ENCODE measurements at places on chromosomes 5 and 9. TPM values are rescaled to one million over a fixed set of nuclear protein-coding genes. Genes with fewer than 3 reads are reported as not detected.

DNA sequence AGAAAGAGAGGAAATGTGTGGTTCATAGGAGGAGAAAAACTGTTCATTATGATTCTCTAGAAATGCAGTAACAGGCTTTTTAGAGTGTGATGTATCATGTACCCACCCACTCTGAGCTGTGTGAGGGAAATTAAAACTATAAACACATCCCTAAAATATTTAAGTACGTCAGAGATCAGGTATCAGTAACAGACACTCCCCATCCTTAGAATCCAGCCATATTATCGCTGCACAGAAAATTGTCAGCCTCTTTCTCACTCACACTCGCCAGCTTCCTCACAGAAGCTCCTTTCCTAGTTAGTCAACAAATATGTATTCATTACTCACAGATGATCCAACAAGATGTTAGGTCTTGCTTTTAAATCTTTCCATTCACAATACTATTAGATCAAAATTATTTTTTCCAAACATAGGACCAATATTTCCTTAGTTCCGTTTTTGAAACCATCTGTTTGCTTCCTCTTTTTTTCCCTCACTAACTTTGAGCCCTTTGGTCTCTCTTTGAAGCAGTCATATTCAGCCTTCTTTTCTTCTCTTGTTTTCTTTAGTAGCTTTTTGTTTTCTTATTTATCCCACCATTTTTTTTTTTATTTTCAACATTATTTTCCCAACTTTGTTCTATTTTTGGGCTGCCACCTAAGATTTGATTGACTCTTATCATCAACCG is 13.6 kb upstream of the MAST4 start:
- DNase-seq = no peak

GRCh38 chr5:170643591-170643990 is 139.8 kb downstream of the KCNIP1 start:
- no peak for DNase-seq

The TUBB4B gene
- total RNA-seq = 237 TPM

The HCN1 gene
- not detected for total RNA-seq

The IFNE gene
- 1.8 TPM for total RNA-seq

The TARS1 gene
- total RNA-seq = 219 TPM

DNA sequence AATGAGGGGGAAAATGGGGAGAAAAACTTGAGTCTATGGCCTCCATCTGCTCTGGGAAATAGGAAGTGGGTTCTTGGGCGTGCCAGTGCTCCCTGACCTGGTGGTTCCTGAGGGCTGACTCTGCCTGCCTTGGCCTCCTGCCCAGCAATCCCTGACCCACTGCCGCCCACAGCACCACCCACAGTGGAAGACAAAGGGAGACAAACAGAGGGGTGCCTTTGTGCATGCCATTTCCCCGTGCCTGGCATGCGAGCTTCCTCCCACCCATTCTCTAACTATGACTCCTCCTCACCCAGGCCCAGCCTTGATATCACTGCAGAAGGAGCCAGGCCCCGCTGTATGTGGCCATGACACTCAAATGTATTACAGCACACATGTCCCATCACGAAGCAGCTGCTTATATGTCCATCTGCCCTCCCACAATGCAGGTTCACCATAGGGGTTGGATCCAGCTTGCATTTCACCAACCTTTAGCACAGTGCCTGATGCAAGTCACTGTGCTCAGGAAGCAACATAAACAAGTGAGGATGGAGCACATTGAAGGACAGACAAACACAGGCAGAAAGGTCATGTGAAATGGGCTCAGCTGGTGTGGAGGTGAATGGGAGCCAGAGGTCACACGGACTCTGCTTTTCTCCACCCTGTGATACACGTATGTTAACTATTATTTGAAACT is 84.4 kb downstream of the ADRB2 start:
- DNase-seq = peak; percentile 64

DNA sequence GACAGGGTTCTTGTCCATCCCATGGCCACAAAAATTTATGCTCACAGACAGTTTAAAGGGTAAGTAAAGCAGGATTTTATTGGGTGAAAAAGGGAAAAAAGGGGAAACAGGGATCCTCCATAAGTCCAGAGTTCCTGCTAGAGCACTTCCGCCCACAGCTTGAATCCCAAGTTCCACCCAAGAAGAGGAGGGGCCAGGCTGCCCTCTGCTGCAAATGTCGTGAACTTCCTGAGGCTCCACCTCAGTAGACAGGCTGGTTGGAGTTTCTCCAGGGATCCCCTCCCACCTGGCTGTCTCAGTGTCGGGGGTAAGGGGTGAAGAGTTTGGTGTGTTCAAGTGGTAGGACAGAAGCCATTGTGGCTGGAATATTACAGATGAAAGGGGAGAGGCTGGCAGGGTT is 275.0 kb upstream of the SGCD start:
- no peak for DNase-seq

The FREM1 gene
- total RNA-seq = not detected

DNA sequence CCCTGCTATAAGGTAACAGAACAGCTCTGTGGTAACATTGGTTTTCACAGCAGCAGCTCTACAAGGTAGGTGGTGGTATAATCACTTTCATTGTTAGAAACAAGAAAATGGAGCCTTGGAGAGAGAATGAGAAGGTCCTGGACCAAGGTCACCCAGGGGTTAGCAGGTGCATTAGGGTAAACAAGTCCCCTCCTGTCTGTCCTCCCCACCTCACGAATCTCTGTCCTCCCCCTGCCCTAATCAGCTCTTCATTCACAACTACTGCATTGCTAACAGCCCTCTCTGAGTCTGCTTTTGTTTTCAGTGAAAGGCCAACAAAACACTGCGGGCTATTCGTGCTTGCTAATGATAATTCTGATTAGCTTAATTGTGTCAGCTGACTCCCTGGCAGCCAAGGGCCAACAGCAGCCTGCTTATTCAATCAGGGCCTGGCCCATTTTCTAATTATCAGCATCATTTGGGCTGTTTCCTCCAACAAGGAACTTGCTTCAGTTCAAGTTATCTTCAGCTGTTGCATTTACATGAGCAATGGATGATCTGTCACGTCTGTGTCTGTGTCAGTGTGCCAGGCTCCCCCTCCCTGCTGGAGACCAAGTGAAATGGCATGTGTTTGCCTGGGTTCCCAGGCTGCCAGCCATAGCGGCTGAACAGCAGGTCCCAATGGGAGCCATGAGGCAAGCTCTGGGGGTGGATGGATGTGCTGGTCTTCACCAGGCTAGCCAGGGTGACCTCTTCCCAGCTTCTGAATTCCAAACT is 56.7 kb upstream of the EQTN start:
- DNase-seq = no peak

Data from IMR-90 (cell line).